ENCODE measurements at places on chromosomes 5 and 9.

GRCh38 chr9:18921366-18922075 is 111.5 kb downstream of the SAXO1 start:
- no peak for DNase-seq

DNA sequence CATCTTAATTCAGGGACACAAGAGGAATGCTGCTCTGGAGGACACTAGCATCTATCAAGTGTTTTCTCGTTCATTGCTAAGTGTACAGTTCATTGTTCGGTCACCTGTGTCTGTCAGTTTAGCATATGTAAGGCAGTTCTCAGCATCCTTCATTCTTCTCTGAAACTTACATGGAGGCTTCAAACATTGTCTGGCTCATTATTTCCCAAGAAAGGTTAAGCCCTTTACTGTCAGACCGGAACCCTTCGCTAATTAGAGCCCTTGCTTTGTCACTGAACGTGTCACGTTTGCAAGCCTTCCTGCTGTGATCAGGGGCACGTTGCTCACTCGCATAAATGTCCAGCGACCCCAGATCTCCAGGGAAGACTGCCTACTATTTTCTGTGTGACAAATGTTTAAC is 62.3 kb upstream of the RIOK2 start:
- DNase-seq: no peak

DNA sequence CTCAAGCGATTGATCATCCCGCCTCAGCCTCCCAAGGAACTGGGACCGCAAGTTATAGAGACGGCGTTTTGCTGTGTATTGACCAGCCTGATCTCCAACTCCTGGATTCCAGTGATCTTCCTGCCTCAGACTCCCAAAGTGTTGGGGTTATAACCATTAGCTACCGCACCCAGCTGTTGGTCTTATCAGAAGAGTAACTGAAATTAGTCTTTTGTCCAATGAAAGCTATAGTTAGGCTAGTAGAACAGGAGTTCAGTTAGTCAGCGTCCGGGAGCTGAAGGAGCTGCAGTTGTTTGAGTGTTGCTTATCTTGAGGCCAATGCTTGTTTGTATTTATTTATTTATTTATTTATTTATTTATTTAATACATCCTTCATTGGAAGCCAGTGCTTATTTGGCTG is 3.2 kb upstream of the MIGA2 start:
- DNase-seq: no peak

GRCh38 chr9:93601063-93601462 is 24.7 kb downstream of the PHF2 start:
- DNase-seq: no peak

DNA sequence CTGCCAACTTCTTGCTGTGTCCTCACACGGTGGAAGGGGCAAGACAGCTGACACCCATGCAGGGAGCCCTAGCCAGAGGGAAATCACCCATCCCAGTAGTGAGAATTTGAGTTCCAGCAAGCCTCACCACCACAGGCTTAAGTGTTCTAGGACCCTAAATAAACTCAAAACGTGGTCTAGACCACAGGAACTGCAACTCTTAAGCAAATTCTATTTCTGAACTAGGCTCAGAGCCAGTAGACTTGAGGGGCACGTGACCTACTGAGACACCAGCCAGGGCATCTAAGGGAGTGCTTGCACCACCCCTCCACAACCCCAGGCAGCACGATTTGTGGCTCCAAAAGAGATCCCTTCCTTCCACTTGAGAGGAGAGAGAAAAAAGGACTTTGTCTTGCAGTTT is 96.0 kb upstream of the PHF24 start:
- DNase-seq: no peak

DNA sequence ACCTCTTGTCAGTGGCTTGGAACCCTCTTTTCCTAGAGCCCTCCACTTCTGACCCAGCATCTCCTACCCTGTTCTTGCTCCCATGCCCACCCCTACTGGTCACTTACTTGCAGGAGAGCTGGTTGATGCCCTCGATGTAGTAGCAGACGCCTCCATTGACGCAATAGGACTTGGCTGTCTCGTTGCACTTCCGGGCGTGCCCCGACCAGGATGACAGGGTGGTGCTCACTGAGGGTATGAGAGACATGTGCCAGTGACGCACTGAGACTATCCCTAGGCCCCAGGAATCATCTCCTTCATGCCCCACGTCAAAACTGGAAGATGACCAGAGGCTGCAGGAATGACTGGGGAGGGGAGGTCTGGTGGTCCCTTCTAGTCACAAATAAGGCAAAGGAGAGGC is 76.0 kb downstream of the PSD2 start:
- DNase-seq: no peak

DNA sequence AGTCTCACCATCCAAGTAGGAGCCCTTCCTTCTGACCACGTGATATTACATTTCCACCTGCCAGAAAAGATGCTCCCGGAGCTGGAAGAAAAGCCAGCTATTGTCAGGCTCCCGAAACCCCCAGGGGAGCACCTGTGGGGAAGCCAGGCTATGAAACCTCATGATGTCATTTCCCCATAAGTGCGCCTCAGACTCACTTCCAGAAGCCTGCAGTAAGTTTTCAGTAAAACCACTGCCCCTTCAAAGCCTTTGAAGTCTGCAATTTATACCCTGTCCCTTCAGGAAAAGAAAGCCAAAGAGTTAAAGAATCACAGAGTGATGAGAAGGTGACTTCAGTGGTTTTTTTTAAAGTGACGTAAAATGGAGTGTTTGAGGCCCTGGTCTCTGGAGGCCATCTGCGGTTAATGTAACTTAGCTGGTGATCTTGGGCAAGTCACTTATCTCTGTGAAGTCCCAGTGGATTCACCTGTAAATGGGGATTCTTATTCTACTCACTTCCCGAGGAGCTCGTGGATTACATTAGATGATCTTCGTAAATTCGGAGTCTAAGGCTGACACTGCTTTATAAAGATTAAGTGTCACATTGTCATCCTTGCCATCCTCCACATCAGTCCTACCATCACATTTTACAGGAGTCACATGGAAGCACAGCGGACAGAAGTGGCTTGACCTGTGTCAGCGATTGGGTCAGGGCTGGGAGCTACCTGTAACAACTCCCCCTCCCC is 2.6 kb upstream of the SEMA6A start:
- DNase-seq: no peak

Measured in GF-D8 (cell line).